ENCODE measurements at places on chromosomes 6 and 20.

GRCh38 chr20:21353236-21353635 lies 44.1 kb downstream of the NKX2-4 start:
- DNase-seq, result no peak

DNA sequence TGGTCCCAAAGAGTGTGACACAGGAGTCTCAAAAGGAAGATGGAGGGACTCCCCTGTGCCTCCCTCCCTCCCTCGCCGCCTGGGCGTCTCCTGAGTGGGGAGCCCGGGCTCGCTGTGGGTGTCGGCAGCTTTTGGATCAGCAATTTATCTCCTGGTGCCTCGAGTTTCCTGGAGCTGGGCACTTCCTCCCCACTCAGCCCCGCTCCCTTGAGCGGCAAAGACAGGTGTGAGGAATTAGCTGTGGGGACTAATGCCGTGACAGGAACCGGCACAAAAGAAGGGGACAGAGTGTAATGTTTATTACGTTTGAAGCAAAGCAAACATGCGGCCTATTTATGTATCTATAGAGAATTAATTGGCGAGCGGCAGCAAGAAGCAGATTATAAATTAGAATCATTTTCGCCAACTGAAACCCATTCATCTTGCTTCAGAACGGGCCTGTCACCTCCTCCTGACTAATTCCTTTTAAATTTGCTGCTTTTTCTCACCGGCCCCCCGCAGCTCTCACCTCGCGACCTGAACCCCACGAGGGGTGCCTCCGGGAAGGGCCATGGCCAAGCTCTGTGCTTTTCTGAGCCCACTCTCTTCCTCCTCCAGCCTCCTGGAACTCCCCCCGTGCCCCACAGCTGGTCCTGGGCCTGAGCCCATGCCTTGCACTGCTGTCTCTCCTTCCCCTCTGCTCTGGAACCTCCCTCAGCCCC lies 8.8 kb upstream of the CDH22 start:
- no peak for DNase-seq

- no peak for DNase-seq
Observed at GRCh38 chr6:2797564-2798031, 32.4 kb downstream of the WRNIP1 start.

- DNase-seq, result no peak
Observed at GRCh38 chr20:46209930-46210671, 92.0 kb downstream of the CD40 start.

- no peak for DNase-seq
Observed at GRCh38 chr6:30719356-30719755, 796 bp upstream of the TUBB start.

DNA sequence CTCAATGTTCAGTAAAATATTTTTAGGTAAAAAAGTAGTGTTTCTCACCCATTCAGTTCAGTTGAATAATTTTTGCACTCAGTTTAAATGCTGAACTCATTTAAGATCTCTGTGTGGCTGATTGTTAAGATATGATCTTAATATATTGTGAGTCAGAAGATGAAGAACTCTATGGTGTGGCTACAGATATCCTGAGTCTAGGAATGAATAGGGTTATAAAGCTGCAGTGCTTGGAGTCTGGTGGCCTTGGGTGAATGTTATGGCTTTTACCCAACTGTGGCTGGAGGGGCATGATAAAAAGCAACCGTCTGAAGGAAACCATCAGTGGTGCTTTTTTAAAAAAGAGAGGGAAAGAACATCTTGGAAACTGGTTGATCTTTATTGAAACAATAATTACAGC lies 65.9 kb downstream of the CCN2 start:
- no peak for DNase-seq

GRCh38 chr6:143647732-143648131 lies 30.0 kb upstream of the PHACTR2 start:
- no peak for DNase-seq

DNA sequence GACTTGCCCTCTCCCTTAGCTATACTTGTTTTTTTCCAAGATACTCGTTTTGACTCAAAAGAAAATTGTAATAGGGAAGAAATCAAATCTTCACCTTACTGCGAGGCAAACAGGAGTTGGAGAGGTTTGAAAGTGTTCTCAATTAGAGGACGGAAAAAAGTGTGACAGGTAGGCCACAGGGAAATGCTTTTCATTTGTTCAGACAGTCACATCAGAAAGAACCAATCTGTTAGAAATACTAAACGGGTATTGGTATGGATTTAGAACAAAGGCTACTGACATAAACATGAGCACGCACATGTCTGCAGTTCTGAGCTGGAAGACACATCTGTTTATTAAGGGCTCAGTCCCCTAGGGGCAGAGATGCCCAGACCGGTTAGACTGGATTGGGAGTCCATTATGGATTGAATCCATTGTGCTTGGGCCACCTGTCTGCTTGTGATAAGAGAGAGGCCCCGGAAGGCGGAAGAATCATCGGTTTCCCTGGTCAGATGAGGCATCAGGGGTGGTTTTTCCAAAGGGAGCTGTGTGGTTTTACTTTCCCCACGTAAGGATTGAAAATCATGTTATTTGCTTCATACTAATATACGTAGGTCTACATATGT lies 220.9 kb upstream of the MYLIP start:
- DNase-seq, result no peak

- no peak for DNase-seq
Observed at GRCh38 chr6:99187429-99187828, 162.0 kb downstream of the FAXC start.

GRCh38 chr6:30158475-30159040 lies 2.5 kb downstream of the TRIM10 start:
- DNase-seq, result no peak

DNA sequence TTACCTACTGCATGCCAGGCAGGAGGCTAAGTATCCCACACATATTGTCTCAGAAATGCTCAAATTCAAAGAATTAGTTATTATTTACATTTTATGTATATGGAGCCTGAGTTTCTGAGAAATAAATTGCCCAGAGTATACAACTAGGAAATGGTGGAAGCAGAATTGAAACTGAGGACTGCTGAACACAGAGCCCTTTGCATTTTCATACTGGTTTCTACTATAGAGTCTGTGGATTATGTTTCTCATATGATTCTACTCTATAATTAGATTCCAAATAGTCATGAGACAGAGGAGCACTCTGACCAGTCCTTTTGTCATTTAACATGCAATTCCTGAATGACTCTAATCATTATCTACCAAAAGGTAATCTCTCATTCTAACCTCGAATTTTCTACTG lies 254.3 kb downstream of the LMBRD1 start:
- DNase-seq, result no peak

DNA sequence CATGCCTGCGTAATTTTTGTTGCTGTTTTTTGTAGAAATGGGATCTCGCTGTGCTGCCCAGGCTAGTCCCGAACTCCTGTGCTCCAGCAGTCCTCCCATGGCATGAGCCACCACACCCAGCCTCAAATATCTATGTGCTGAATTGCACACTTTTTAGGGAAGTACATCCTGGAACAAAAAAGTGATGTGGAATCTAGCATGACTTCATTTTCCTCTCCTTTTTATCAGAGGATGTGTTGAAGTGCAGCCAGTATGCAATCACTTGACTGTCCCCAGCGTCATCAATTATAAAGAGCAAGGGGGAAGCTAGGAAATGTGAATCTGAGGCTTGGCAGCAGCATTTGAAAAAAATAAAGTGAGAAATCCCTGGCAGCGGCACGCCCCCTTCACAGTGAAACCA lies 6.4 kb upstream of the EXOC2 start:
- DNase-seq, result no peak
